Stimulated activated CD8-positive, alpha-beta memory T cell treated with anti-CD3 and anti-CD28 coated beads, Interleukin-7, amount 100 ng/mL, for 1 hour (primary cell): ENCODE measurements at places on chromosomes 1 and 21.

DNA sequence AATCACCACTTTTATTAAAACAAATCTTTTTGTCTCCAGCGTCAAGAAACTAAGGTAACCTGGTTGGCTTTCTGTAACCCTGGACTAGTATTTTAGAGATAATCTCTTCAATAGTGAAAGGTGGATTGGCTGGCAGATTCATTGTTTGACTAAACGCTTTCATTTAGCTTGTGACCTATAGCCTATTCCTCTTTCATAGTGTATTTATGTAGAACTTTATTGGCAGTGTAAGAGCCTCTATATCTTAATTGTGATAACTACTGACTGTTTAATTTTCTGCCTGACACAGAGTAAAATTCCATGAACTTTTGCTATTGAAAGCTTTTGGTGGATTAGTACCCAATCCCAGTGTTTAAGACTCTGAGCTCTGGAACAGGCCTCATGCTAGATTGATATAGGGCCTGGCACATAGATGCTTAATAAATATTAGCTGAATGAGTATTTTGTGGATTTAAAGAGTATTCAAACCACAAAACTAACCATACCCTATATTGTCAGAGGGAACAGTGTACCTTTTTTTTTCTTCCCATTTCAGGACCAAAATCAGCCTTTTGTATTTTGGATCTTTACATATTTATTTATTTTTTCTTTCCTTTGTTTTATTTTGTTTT is 34.8 kb downstream of the AK4 start:
- no peak for DNase-seq

GRCh38 chr1:184620469-184620868 is 134.2 kb downstream of the EDEM3 start:
- no peak for DNase-seq

DNA sequence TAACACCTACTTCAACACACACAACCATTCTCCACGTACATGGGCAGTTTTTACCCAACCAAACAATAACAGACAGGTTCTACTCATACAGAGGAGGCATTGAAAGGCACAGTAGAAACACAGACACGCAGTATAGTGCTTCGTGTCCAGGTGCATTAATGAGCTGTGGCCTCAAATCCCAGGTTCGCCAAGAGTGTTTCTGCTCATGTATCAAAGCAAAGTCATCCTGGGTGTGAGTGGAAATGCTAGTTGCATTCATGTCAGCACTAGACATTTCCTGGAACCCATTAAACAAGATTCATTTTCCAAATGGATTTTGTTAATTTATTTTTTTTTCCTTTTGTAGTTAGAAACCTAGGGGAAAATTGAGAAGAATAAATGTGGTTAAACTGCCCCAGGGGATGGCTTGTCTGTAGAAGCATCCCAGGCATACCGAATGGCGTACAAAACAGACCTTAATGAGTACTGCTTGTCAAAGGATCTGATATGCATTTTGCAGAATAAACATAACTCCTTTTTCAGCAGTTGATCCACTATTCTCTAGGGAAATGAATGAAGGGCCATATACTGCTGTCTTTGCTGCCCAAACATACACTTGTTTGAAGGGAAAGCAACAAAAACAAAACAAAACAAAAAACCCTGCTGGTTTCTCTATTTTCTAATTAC is 298.6 kb upstream of the ST6GALNAC5 start:
- DNase-seq, result no peak

GRCh38 chr1:200022239-200022804 is 5.2 kb upstream of the NR5A2 start:
- no peak for DNase-seq

DNA sequence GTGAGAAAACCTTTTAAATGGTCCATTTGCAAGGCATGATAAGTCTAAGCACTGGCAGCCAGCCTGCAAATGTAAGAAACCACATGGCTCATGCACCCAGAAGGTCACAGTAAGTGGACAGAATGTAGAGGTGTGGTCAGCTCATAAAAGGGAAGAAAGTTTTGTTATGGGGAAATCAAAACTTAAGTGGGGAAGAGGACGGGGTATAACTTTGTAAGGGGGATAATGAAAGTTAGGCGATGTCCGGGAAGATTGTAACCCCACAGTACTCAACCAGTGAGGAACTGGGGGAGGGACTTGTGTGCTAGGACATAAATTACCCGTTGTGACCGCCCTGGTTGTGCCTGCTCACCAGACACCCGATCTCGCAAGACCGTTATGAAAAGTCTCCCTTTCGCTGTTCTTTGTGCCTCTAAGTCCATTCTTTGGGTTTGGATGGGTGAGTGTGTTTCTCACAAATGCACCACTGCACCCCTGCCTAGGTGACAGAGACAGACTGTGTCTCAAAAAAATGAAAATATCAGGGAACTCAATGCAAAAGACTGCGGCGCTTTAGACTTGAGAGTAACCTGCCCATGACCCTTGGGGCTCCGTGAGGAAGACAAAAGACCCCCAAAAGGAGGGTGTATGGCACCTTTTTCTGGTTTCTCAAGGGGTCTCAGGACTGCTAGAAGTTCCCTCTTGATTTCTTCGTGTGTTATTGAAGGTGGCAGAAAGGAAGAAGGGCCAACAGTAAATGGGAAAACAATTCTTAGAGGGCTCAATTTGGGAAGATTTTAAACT is 28.6 kb upstream of the ZNF496 start:
- DNase-seq, result no peak
